ENCODE measurements at places on chromosomes 6 and 20.

DNA sequence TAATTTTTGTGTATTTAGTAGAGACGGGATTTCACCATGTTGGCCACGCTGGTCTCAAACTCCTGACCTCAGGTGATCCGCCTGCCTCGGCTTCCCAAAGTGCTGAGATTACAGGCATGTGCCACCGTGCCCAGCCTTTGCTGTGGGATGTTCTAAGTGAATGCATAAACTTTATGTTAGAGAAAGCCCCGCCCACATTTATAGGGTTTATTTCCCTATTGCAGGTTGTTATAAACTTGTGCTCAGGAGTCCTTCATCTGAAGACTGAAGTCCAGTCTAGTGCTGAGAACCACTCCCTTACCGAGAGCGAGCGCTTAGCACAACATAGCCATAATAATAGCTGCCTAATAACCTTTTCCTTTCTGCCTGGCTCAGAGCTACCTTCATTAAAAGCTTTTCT is 75.4 kb upstream of the ZNF217 start:
- no peak for DNase-seq

DNA sequence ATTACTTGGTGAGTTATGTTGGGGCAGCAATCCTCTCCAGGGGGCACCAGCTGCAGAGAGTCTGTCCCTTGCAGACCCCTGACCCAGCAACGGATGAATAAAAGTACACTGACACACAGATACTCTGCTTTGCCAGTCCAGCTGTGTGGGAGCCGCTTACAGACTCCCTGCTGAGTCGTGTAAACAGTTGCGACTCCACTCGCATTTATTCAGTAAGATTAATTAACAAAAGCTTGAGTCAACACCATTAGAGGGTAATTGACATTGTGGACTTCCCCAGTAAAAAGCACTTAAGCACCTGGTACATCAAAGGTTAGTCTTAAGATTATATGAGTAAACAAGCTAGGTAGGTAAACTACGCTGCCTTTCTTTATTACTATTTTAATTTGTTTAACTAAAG is 92.0 kb upstream of the TMEM181 start:
- no peak for DNase-seq

- DNase-seq, result no peak
Observed at GRCh38 chr6:77638129-77638830, 14.6 kb upstream of the MEI4 start.

- no peak for DNase-seq
Observed at GRCh38 chr20:9829835-9830234, 9.0 kb downstream of the PAK5 start.

GRCh38 chr6:4164456-4164855 is 29.1 kb upstream of the ECI2 start:
- DNase-seq, result no peak

GRCh38 chr6:164273491-164273890 is 859.0 kb downstream of the QKI start:
- no peak for DNase-seq

DNA sequence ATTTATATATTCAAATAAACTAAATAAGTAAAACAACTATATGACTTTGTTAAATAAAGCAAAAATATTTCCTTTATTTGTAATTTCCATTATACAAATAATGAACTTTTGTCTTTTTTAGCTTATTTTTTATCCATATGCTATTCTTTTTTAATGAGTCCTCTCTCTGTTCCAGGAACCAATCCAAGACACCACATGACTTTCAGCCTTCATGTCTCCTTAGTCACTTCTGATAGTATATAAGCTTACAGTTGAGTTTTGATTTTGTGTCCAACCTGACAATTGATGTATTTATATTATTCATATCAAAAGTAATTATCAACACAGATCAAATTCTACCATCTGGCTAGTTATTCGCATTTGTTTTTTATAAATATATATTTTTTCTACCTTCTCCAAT is 582.3 kb upstream of the GJE1 start:
- DNase-seq, result no peak

DNA sequence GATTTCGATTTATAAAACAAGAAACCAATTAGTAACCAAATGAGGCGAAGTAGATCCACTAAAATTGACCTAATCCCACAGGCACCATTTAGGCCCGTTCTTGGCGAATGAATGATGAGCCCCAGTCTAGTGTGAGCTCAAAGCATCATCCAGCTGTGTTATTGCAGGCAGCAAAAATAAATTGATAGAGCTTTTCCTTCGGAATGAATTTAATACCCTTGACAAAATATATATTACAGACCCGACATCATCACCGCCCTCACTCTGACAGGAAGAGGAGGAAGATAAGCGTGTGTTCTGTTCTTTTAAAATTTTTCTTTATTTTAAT is 7.8 kb downstream of the SIM1 start:
- DNase-seq, result no peak

- no peak for DNase-seq
Observed at GRCh38 chr6:105759946-105760345, 326.2 kb upstream of the PRDM1 start.

- no peak for DNase-seq
Observed at GRCh38 chr20:62236766-62237513, 1.4 kb upstream of the OSBPL2 start.

DNA sequence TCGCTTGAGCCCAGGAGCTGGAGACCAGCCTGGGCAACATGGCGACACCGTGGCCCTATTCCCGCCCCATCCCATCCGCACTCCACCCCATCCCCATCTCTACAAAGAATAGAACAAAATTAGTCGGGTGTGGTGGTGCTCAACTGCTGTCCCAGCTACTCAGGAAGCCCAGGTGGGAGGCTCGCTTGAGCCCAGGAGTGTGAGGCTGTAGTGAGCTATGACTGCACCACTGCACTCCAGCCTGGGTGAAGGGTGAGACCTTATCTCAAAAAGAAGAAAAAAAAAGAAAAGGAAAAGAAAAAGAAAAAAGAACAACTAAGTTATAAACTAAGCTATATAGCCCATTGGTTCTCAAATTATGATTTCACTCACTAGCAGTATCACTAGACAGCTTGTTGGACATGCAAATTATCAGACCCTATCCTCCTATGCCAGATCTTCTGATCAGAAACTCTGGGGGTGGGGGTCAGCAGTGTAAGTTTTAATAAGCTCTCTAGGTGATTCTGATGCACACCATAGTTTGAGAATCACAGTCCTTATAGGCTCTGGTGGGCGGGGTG is 491 bp upstream of the ITCH start:
- no peak for DNase-seq

DNA sequence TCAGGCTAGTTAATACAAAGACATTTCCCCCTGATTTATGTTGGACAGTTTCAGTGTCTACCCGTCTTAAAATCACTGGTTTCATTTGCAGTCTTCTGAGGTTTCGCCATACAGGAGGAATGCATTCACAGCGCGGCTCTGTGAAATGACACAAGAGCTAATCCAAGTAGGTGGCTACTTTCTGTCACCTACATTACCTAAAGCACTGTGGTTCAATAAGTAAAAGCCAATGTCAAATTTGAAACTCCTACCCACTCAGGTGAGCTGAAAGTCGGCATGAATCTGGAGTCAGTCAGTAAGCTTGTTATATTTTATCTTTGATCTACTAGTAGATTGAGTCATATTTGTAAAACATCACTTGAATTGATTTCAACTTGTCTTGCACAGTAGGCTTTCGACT is 370.8 kb downstream of the LAMA2 start:
- no peak for DNase-seq

DNA sequence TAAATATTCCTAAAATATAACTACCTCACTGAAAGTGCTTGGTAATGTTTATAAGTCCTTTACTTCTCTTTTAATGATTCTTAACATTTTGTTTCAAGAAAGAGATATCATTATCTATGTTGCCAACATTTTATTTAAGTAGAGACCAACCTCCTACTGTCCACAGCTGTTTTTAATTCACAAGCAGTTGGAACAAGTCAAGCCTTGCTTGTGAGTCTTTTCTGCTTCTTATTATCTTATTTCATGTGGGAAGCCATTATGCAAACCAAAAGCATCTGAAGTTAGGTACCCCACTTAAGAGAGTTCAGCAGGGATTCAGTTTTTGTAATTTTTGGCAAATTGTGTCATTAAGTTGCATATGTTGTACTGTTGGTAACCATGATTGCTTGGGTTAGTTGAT is 1714.5 kb downstream of the GRIK2 start:
- DNase-seq, result no peak

DNA sequence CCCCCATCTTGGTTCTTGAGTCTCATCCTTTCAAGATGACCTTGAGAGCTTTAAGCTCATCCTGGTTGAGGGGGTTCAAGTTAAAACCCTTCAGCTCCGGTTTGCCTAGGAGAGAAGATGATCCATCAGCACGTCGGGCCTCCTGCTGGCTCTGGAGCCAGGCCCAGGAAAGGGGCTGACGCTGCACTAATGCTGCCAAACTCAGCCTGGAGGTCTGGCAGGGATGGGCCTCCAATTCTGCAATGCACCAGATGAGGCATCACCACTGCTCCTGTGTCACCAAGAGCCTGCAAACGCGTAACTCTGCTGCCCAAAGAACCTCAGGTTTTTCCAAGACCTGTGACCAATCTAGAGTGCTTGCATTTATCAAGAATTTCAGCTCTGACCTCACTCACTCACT is 6.1 kb downstream of the PDRG1 start:
- no peak for DNase-seq

DNA sequence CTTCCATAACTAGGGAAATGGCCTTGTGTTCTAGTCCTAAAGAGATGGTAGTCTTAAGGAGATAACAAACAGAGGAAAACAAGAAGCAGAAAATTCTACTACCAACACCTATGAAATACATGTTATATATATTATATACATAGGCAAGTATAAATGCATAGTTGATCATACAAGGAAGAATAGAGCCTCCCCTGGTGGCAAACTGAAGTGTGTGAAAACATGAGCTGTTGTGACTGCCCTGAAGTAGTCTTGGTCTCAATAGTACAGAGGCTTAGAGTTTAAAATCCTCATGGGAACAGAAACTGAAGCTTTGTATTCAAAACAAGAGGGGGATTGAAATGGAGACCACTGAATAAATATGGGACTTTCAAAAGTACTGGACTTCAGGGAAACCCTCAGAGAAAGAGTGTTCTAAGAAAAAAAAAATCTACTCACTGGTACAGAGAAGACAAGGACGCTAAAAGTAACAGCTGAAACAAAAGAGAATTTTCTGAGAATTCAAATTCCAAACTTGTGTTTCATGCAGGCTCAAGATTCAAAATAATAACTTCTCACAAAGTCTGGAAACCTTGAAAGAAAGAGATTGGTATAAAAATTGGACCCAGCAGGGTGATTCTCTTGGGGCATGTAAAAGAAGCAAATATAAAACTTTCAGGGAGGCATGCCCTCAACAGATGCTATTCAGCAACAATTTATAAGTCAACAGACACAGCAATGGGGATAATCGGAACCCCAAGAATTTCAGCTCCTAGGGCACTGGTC is 59.7 kb upstream of the SAMD3 start:
- no peak for DNase-seq

- peak; percentile 55 for DNase-seq
Observed at GRCh38 chr6:143536461-143536865, 24.9 kb upstream of the FUCA2 start.

GRCh38 chr6:98678481-98678880 is 155.9 kb upstream of the POU3F2 start:
- no peak for DNase-seq

DNA sequence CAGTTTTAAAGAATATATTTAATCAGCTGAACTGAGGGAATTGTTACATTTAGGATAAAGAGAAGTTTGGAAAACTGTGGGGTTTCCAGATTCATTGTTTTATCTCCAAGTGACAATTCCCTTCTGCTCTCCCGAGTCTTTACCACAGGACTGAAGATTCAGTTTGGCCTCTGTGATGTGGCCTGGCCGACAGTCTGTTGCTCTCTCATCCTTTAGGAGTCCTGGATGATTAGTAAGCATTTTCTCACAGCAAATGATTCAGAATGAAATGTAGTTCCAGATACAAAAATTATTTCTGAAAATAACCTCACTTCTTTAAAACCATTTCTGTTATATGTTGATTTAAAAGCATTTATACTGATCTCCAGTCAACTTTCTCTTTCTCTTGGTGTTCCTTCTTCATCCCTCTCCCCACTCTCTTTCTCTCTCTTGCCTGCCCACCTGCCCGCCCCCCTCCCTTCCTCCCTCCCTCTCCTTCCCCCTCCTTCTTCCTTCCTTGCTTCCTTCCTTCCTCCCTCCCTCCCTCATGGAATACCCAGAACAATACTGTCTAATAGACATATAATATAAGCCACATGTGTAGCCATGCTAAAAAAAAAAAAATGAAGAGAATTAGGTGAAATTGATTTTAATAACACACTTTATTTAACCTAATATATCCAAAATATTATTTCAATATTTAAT is 254.9 kb downstream of the PRL start:
- no peak for DNase-seq

- DNase-seq, result no peak
Observed at GRCh38 chr20:38651154-38651553, 49.5 kb downstream of the ARHGAP40 start.

DNA sequence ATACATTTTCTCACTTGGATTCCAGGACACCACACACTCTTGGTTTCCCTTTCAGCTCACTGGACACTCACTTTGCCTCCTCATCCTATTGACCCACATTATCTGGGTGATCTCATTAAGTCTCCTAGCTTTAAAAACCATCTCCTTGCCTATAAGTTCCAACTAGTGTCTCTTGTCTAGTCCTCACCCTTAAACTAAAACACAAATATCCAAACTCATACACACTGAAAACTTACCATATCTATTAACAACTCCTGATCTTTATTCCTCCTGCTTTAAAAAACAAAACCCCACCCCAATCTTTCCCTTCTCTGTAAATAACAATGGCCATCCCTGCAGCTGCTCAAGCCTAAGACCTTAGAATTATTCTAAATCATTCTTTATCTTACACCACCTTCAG is 3.5 kb upstream of the SMIM28 start:
- DNase-seq, result no peak
